ENCODE measurements at places on chromosomes 11 and 22. TPM values are rescaled to one million over a fixed set of nuclear protein-coding genes. Genes with fewer than 3 reads are reported as not detected.

The OR52N4 gene
- polyA plus RNA-seq, result not detected

The ANGPTL5 gene
- polyA plus RNA-seq, result not detected

The SLC17A6 gene
- polyA plus RNA-seq, result not detected

The LRRC74B gene
- polyA plus RNA-seq, result 0.04 TPM

The SHISAL1 gene
- polyA plus RNA-seq, result 2.2 TPM

The BRSK2 gene
- polyA plus RNA-seq, result 9.7 TPM

The PEX16 gene
- 18.2 TPM for polyA plus RNA-seq

The SLC22A8 gene
- polyA plus RNA-seq, result not detected

The DNAJB7 gene
- not detected for polyA plus RNA-seq

The SORL1 gene
- 0.45 TPM for polyA plus RNA-seq

DNA sequence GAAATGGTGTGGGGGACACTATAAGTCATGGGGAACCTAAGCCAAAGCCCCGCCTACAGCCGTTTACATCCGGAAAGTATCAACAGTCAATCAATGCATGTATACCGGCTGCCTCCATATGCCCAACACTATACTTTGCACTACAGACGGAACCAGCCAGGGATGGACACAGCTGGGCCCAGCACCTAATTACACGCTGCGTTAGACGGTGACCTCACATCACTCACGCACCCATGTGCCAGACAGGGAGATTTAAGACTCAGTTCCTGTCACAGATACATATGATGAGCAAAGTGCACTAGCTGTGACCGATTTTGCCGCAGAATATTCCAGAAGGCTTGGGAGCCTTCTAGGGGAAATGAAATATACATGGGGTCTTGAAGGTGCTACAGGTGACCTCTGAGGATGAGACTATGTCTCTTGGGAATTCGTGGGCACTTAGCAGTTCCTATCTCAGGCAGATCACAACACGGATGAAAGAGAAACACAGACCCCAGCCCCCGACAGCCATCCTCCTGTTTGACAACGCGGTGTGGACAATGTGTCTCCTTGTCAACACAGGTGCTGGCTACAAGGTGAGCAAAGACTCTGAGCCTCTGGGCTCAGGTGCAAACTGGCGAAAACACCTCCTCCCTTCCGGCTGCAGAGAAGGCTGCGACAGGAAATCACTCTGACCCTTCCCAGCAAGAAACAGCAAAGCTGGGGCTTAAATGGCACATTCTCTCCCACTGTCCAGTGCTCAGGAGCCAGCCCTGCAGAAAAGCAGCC is 8.0 kb downstream of the AHNAK start:
- no peak for DNase-seq

DNA sequence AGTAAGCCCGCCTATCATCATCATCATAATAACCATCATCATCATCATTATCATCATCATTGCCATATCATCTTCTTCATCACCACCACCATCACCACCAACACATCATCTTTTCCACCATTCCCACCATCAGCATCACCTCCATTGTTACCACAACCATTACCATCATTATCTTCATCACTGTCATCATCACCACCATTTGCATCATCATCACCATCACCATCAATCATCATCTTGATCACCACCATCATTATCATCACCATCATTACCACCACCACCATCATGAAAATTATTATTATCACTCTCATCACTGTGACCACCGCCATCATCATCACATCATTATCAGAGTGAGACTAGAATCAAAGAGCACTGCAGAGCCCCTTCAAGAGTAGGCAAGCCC is 199.4 kb upstream of the SEZ6L start:
- DNase-seq, result no peak

GRCh38 chr11:111680486-111681175 is 78.4 kb downstream of the SIK2 start:
- DNase-seq, result no peak

- DNase-seq, result no peak
Measured at GRCh38 chr11:130180491-130180890, 20.9 kb downstream of the ST14 start.

DNA sequence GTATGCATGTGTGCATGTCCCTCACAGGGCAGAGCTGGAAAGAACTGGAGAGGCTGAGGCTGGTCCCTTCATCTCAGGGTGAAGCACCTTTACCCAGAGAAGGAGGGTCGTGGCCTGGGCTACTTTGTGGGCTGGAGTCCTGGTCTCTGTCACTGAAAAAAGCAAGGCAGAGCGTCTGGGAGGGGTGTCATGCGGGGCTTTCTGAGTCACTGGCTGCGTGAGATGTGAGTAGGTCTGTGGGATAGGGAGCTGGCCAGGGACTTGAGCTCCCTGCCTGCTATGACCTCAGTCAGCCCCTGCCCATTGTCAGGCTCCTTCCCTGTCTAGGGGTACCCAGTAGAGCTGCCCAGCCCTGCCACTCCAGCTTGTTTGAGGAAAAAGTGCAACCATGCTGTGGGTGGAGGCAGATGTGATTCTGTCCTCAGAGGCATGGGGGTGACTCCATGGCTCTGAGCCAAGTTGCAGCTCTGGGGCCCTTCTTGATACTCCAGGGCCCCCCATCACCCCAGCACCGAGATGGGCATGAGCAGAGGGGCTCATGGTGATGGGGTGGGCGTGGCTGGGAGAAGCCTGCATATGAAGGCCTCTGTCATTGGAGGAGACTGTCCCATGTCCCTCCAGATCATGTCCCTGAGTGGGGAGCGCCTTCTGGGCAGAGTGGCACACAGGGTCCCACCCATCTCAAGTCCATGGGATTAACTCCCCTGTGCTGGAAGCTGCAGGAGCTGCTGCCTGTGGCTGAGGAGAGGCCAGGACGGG is 27.8 kb downstream of the KCNQ1 start:
- DNase-seq, result no peak

DNA sequence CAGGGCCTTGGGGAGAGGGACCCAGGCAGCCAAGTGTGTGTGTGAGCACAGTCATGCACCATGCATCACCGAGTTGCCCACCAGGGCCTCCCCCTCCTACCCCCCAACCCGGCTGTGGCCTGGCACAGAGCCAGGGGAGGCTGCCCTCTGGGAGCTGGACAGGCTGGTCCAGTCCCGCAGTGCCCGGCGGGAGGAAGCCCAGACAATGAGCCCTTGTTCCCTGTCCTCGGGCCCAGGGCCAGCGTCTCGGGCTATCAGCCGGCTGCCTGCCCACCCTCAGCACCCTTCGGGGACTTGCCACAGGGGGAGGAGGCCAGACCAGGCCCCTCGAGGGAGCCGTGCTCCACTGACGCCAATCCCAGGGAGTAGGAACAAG is 4.5 kb downstream of the LRRC75B start:
- DNase-seq, result no peak

- DNase-seq, result peak; percentile 7
Measured at GRCh38 chr22:22817468-22818201, 70.0 kb upstream of the IGLL5 start.

DNA sequence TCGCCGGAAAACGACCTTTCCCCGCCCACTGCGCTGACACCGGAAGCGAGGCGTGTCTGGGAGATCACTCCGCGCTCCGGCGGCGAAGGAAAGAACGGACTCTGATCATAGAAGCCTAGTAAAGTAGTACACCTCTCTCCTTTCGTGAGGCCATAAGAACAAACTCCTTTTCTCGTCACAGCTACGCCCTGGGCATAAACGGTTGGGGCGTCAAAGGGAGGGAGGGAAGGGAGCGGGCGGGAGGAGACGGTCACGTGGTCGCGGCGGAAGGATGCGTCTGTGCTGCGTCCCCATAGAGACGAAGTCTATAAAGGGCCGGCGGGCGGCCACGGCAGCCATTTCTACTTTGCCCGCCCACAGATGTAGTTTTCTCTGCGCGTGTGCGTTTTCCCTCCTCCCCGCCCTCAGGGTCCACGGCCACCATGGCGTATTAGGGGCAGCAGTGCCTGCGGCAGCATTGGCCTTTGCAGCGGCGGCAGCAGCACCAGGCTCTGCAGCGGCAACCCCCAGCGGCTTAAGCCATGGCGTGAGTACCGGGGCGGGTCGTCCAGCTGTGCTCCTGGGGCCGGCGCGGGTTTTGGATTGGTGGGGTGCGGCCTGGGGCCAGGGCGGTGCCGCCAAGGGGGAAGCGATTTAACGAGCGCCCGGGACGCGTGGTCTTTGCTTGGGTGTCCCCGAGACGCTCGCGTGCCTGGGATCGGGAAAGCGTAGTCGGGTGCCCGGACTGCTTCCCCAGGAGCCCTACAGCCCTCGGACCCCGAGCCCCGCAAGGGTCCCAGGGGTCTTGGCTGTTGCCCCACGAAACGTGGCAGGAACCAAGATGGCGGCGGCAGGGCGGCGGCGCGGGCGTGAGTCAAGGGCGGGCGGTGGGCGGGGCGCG is at the start of gene ATF4:
Gene ATF4, plus strand, starts transcription at position 337 of the 880 bp plus-strand sequence. CDS start 884 bp downstream, outside the sequence.
- DNase-seq, result peak; percentile 72

- no peak for DNase-seq
Measured at GRCh38 chr11:8009856-8010255, 22.7 kb downstream of the EIF3F start.

DNA sequence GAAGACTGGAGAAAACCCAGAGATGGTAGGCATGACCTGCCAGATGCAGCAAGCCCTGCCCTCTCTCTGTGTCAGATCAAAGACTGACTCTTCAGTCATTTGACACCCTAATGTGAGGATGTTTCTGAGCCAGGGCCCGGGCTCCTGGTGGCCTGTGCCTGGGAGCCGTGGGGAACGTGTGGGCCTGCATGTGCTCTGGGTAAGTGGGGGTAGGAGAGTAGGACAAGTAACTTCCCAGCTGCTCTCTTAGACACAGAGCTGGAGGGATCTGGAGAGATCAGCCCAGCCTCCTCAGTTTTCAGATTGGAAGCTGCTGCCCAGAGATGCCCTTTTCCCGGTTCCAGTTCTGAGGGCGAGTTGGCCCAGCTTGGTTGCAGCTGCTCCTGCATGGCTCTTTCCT is 110.8 kb downstream of the TEAD1 start:
- DNase-seq, result no peak

DNA sequence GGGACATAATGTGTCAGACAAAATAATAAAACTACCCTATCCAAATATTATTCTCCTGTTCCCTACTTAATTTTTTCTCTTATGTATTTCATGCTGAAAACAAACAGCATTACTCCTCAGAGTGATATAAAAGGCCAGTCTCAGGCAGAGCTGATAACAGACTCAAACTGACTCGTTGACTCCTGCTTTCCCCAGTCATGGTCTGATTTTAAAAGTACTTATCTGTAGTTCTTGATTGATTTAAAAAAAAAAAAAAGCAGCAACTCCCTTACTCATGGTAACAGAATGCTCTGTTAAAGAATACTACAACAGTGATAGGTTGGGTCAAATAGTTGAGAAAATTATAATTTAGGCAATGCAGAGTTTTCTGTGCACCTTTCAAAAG is 90.3 kb upstream of the BARX2 start:
- DNase-seq, result no peak

GRCh38 chr22:43465291-43466015 is 53.6 kb downstream of the MPPED1 start:
- DNase-seq, result no peak

- no peak for DNase-seq
Measured at GRCh38 chr22:29827091-29827490, 11.0 kb downstream of the ASCC2 start.

DNA sequence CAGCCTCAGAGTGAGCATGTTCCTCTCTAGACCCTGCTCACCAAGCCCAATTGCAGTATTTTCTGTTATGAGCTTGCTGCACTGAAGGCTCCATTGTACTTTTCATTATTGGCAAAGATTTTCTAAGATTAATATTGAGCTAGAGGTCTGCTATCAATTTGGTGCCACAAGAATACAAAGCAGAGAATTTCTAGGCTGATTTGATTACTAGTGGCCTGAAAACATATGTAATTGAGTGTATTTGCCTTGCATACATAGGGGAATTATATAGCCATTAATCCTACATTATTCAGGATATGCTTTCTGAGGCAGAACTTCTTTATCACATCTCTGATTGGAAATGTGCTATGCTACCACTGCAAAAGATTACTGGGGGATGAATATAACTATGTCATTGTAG is 322.9 kb upstream of the ZC3H12C start:
- no peak for DNase-seq

Data from A549 (cell line).